ENCODE measurements at places on chromosomes 16 and 17.

- no peak for DNase-seq
Measured at GRCh38 chr16:12927591-12927990, 26.2 kb downstream of the SHISA9 start.

DNA sequence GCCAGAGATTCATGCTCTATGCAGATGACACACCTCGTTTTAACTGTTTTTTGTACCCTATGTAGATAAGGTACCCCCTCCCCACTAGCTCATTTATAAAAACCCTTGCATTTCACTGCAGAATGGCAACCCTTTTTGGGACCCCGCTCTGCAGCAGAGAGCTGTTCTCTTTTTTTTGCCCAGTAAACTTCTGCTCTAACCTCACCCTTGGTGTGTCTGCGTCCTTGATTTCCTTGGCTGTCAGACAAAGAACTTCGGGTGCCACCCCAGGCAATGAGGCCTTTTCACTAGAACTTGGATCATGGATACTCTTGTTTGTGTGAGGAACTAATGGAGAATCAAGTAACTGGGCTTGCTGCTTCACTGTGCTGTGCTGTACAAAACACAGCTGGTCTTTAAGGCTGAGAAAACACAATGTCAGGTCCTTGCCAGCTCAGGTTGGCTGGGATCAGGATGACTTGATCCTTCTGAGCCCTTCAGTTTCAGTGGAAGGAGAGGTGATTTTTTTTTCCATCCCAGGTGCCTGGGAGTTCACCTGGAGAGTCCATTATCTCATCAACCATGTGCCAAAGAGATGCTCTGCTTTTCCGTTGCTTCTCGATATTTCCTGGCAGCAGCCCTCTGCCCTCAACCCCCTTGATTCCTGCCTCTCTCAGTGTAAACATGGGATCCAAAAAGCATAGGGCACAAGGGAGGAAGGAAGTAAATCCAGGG is 133.2 kb upstream of the FAM20A start:
- no peak for DNase-seq

GRCh38 chr16:85451641-85452363 is 161.3 kb upstream of the GSE1 start:
- no peak for DNase-seq

DNA sequence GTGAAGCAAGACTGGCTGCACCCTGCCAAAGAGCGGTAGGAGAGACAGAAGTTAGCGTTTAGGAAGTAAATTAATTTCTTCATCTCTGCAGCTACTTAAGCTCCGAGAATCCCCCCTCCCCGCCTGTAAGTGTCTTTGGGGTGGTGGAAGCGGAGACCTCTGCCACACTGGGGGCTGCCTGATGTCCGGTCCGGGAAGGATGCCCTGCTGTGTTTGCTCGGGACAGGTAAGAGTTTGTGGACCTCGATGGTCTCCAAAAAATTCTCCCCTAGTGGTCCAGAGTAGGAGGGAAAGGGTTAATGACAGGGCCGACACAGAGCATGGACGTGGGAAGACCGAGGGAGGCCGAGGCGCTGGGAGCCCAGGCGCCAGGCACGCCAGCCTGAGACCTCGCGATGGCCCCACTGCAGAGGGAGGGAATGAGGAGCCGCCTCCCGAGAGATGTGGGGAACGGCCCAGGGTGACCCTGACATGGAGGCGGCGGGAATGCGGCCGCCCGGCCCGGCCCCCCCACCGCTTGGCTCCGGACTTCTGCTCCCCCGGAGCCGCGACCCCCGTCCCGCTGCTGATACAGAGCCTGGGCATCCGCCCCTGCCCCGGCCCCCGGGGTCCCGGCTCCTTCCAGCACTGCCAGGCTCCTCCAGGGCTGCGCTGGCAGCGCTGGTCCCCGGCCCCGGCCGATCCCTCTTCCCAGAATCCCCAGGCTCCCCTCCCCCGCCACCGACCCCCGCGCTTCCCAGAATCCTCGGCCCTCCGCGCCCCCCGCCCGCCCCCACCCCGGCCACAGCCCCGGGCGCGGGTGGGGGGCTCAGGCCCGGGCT is 680 bp downstream of the ZNF629 start:
- DNase-seq = no peak

GRCh38 chr17:28861393-28862203 is 6.8 kb downstream of the ERAL1 start:
- DNase-seq = no peak

DNA sequence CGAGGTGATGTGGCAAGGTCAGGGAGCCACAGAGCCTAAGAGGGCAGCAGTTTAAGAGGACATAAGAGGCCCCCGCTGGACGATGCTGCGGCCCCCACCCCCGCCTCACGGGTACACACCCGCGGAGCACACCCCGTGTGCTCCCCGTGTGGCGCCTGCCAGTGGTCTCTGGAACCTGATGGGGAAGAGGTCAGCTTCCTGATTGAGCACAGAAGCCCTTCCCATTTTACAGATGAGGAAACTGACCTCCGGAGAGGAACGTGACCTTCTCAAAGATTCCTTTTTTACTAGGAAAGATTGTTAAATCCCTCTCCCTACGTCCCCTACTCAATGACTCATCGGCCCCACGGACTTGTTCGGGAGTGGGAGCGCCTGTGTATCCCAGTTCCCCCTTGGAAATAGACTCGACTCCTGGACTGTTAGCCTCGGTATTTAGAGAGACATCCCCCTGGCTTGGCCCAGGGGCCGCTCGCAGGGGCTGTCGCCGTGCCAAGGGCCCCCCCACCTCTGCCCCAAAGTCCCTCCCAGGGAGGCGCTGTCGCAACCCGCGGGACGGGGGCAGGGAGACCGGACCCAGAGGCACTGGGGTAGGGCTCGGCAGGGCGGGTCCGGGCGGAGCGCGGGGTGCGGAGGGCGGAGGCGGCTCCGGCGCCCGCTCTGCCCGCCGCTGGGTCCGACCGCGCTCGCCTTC is at the start of gene ABCC3:
ABCC3 (plus strand) TSS at position 658 of the 691 bp plus-strand sequence. CDS start 56 bp downstream, outside the sequence.
- no peak for DNase-seq

All from CD4-positive, alpha-beta T cell treated with Interferon alpha-2 for 1 hour (primary cell).